Stimulated activated naive B cell treated with anti-CD40 and anti-IgM and Interleukin-4, amounts not matched to agents 10 μg/mL and 1 μg/mL and 100 μg/mL, for 72 hours (primary cell): ENCODE measurements at places on chromosomes 1 and 21.

GRCh38 chr1:62726011-62726442, 37.8 kb upstream of the DOCK7 start:
- no peak for DNase-seq

GRCh38 chr1:158028969-158029368, 35.5 kb downstream of the KIRREL1 start:
- DNase-seq = no peak

DNA sequence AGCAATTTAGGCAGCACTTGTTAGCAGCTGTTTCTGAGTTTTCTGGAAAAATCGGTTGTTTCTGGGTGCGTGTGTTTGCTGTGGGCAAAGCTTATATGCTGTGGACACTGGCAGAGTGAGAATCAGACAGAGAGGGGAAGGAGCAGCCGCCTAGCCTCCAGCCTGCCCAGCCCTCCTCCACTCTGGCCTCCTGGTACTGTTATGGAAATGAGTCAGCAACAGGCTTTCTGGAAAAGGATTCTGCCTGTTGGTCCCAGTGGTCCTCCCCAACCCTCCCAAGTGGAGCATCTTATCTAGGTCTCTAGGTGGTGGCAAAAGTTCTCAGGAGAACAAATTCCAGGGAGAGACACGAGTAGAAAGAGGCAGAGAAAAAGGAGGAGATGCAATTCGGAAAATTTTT, 42.2 kb upstream of the GOLT1A start:
- DNase-seq = no peak

DNA sequence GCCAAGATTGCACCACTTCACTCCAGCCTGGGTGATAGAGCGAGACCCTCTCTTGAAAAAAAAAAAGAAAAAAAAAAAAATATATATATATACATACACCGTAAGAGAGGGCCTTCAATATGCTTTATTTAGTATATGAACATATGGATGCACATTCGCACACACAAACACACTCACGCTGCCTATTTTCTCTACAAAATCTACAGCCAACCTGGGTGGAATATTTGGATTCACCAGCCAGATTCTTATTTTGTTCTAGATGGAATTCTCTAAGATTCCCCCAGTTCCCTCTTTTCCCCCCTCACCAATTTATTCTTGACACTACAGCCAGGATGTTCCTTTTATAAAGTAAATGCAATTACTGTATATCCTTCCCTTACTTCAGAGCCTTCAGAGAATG, 131.6 kb downstream of the TM2D1 start:
- no peak for DNase-seq

DNA sequence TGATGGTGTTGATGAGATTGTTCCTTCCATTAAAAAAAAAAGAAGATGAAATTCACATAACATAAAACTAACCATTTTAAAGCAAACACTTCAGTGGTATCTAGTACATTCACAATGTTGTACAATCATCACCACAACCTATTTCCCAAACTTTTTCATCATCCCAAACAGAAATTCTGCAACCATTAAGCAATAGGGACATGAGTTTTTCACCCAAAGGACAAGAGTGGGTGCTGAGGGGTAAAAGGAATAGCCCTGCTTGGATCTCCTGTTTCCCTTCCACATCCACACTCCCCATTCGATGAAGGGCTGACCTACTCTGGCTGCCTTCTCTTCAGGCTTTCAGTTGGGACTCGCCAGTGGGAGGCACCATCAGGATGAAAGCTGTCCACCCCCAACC, 59.3 kb downstream of the SLC9A1 start:
- no peak for DNase-seq

- DNase-seq = no peak
Observed at GRCh38 chr1:82800721-82801120, 1000.0 kb downstream of the ADGRL2 start.

- no peak for DNase-seq
Observed at GRCh38 chr1:46948629-46949416, 7.5 kb upstream of the CYP4A11 start.

- no peak for DNase-seq
Observed at GRCh38 chr1:81238129-81238528, 562.6 kb upstream of the ADGRL2 start.

DNA sequence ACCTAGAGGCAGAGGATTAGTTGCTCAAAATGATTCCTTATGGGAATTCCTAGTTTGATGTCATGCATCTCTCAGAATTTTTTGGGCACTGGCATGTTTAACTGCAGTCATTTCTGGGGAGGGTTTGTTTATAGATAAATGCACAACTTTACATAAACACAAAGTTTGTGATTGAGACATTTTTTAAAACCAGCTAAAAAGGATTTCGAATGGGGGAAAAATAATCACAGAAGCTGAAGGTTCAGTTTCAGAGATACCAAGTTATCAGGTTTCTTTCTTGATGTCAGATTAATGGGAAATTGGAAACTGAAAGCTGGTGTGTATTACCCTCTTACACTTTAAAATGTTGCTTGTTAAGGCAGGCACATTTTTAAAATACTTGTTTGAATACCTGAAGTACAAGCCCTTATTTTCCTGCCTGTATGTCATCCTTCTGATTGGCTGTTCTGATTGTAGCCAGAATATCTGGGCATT, 72.1 kb downstream of the DISP1 start:
- DNase-seq = no peak

GRCh38 chr1:1132042-1132950, 16.4 kb upstream of the C1orf159 start:
- DNase-seq = no peak

- DNase-seq = no peak
Observed at GRCh38 chr1:186330758-186331157, 44.3 kb downstream of the TPR start.

DNA sequence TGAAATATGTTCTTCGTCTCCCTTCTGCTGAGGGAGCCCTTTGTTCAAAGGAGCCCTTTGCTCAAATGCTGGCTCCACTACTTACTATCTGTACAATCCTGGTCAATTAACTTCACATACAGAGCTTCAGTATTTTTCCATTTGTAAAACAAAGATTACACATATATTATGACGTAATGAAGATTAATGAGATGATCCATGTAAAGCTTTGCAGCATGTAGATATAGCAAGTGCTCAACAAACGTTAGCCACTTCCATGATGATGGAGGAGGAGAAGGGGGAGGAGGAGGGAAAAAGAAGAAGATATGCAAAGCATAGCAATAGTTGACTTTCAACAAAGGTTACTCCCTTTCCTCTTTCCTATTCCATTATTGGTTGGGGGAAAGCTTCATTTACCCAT, 10.1 kb upstream of the DDAH1 start:
- DNase-seq = no peak

DNA sequence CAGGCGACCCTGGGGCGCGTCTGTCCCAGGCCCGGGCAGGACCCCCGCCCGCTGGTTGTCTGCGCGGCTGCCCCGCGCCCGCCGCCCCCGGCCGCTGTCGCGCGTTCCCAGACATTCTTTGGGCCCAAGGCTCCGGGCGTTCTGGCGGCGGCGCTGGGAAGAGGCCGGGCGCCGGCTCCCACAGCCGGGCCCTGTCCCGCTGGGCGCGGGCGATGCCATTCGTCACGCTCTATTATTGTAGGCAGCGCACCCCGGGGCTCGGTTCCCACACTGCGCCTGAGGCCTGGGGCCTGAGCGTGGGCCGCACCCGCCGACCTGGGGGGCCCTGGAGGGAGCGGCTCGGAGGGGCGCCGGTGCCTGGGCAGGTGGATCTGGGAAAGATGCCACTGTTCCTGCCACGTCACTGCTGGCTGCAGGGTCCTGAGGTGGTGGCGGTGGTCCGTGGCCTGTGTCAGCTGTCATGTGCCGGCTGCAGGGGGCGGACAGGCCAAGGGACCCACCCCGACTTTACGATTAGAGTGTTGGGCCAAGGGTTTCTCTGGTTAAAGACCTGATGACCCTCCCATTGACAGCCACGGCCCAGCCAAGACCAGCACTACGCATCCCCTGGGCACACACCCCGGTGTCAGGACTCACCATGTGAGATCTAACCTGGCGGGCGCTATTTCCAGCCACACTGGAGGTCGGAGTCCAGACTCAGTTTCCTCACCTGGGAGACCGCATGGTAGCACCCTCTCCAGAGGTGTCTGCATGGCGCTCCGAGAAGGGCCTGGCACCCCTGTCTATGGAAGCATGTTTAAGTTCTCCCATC, 55.1 kb upstream of the ADARB1 start:
- DNase-seq = no peak

DNA sequence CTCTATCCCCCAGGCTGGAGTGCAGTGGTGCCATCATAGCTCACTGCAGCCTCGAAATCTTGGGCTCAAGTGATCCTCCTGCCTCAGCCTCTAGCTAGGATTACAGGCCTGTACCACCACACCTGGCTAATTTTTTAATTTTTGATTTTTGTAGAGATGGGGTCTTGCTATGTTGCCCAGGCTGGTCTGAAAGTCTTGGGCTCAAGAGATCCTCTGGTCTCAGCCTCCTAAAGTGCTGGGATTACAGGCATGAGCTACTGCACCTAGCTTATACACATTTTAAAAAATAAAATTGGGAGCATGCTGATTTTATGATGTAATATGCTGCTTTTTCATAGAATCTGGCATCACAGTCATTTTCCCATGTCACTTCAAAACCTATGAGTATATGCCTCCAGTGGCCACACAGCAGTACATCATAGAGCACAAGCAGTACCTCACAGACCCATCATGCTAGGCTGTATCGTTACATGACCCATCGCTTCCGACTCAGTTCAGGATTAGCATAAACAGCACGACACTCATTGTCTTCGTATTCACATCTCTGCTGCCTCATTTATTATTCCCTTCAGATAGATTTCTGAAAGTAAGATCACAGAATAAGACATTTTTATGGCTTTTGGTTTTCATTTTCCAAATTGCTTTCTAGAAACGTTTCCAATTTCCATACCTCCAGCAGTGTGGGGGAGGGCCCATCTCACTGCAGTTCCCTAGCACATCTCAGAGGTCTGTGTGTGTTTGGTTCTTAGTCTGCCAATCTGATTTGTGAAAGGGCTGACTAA, 35.9 kb upstream of the CCSAP start:
- DNase-seq = no peak

- no peak for DNase-seq
Observed at GRCh38 chr21:27079636-27080240, 112.8 kb upstream of the ADAMTS5 start.

DNA sequence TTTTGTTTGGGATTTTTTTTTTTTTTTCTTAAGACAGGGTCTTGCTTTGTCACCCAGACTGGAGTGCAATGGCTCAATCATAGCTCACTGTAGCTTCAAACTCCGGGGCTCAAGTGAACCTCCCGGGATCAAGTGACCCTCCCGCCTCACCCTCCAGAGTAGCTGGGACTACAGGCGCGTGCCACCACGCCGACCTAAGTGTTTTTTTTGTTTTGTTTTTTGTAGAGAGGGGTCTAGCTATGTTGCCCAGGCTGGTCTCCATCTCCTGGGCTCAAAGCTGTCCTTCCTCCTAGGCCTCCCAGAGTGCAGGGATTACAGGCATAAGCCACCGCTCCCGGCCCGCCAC, 776 bp downstream of the HLCS start:
- DNase-seq = no peak

DNA sequence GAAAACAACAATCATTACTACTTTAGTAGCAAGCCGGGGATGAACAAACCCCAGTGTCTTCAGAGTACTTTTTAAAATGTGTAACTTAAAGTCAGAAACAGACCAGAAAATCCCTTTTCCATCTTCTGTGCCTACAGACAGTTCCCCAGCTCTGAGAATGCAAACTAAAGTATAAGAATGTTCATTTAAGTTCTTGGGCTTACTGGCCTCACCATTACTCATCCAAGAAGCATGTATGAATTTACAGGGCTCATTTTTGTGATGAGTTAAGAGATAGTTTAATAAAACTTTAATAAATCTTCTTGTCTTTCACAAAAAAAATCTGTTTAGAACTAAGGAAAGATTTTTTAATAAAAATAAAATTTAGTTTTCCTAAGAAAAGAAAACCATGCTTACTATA, 4.6 kb downstream of the LPGAT1 start:
- no peak for DNase-seq

DNA sequence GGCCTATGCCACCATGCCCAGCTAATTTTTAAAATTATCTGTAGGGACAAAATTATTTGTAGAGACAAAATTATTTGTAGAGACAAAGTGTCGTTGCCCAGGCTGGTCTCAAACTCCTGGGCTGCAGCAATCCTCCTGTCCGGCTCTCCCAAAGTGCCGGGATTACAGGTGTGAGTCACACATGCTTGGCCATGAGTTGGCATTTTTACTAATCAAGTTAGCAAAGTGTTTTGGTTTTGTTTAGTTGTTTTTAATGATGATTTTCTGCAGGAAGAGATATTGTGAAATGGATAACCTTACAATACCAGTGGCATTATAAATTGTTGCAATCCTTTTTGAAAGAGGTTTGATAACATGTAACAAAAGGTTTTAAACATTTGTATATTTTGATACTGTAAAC, 65.3 kb upstream of the MAGI3 start:
- no peak for DNase-seq

- DNase-seq = no peak
Observed at GRCh38 chr1:203153051-203153988, 22.3 kb downstream of the MYBPH start.

GRCh38 chr1:8394456-8395321, 76.8 kb downstream of the SLC45A1 start:
- DNase-seq = no peak

DNA sequence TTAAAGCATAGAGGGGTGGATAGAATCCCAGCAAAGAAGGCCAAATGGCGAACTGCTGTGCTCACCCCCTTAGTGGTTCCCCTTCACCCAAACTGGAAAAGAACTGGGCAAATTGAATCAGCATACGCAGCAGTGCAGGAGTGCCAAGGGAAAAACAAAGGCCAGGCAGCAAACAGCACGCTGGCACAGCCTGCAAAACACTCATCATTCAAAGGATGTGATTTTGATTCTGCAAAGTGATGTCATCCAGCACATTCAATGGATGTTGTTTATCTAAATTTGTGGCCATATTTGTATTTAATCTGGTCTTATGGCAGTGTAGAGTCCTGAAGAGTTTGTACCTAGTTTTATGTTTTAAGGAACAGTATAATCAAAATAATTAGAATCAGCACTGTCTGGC, 71.8 kb upstream of the ECE1 start:
- no peak for DNase-seq

GRCh38 chr1:209931141-209931540, 6.9 kb upstream of the SYT14 start:
- DNase-seq = no peak

DNA sequence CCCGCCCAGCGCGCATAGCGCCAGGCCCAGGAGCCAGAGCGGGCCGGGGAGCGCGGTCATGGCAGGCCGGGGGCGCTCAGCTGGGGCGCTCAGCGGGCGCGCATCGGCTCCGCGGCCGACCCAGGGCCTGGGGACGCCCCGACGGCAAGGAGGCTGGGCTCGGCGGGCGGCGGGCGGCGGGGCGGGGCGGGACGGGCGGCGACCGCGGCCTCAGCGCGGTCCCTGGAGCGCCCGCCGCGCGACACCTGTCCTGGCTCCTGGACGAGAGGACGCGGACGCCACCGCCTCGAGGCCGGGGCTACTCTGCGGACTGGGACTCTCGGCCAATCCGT, 273 bp downstream of the BMP8B start:
- DNase-seq = no peak
